Activated CD4-positive, alpha-beta memory T cell treated with anti-CD3 and anti-CD28 coated beads for 36 hours (primary cell): ENCODE measurements at places on chromosomes 4 and X. TPM values are rescaled to one million over a fixed set of nuclear protein-coding genes. Genes with fewer than 3 reads are reported as not detected.

DNA sequence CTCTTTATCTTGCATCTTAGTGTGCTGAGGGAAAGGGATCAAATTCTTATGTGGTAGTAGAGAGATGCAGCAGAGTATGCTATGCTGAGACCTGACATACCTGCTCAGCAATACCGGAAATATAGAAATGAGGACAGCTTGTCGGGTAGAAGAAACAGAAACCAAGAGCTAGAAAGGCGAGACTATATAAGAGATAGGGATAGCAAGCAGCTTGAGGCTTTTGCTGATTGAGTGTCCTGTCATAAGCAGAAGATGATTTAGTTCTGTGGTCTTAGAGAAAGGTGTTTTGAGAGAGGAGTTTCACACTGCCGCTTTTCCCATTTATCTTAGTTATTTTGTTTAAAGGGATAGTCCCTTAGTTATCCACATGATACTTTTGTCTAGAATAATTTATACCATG is 31.7 kb downstream of the USP9X start:
- DNase-seq: no peak

- H3K4me1 ChIP-seq: no peaks in the 10 kb centered on the region
- peaks cover 46% of the 10 kb centered on the region for H3K36me3 ChIP-seq
- H3K27ac ChIP-seq: no peak overlapping the region
- no peak for DNase-seq
- no peak overlapping the region for H3K4me3 ChIP-seq
- no peaks in the 10 kb centered on the region for H3K27me3 ChIP-seq
Observed at GRCh38 chr4:105369988-105370387, 103.9 kb downstream of the PPA2 start.

CCNA2 gene
- 98.2 TPM for total RNA-seq

UBA6 gene
- 112 TPM for total RNA-seq

DNA sequence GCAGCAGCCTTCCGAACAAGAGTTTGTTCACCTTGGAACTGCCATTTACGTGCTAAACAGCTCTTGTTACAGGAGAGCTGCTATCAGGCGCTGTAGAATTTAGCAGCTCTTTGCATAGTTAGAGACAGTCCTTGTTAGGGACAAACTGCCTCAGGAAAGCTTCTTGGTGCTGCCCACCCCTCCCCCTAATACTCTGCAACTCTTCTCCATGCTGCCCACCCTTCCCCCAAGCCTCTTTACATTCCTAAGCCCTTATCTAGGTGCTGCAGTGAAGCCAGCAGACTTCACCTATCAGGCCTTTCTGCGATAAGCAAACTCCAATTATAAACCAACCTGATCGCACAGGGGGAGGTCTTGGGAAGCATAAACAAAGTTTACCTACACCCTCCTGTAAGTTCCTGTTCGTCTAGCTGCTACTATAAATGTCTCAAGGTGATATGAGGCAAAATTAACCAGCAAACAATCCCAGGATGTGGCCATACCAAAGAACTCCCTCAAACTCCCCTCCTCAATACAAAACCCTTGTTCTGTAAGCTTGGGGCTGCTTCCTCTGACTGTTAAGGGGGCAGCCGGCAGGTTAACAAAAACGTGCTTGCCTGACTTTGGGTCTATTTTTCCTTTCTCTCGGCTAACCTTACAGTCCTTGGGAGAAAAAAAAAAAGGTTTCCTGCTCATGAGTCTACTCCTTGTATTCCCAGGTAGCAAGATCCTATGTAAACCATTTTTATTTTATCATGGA is 74.0 kb upstream of the GC start:
- H3K27me3 ChIP-seq: no peaks in the 10 kb centered on the region
- DNase-seq: no peak
- no peak overlapping the region for H3K27ac ChIP-seq
- H3K4me1 ChIP-seq: no peaks in the 10 kb centered on the region
- no peaks in the 10 kb centered on the region for H3K36me3 ChIP-seq

- no peak overlapping the region for H3K27ac ChIP-seq
- H3K4me3 ChIP-seq: no peak overlapping the region
- DNase-seq: no peak
- peaks cover 11% of the 10 kb centered on the region for H3K36me3 ChIP-seq
- no peaks in the 10 kb centered on the region for H3K27me3 ChIP-seq
Observed at GRCh38 chr4:10054571-10055041, 33.3 kb upstream of the SLC2A9 start.

SMIM9 gene
- total RNA-seq: not detected
